Stimulated activated CD4-positive, alpha-beta T cell treated with anti-CD3 and anti-CD28 coated beads, Interleukin-1b, Interleukin-23, amount 100 ng/mL, for 1 hour (primary cell): ENCODE measurements at places on chromosomes 1 and 21.

GRCh38 chr1:64539781-64540218 lies 69.9 kb downstream of the CACHD1 start:
- no peak for DNase-seq

DNA sequence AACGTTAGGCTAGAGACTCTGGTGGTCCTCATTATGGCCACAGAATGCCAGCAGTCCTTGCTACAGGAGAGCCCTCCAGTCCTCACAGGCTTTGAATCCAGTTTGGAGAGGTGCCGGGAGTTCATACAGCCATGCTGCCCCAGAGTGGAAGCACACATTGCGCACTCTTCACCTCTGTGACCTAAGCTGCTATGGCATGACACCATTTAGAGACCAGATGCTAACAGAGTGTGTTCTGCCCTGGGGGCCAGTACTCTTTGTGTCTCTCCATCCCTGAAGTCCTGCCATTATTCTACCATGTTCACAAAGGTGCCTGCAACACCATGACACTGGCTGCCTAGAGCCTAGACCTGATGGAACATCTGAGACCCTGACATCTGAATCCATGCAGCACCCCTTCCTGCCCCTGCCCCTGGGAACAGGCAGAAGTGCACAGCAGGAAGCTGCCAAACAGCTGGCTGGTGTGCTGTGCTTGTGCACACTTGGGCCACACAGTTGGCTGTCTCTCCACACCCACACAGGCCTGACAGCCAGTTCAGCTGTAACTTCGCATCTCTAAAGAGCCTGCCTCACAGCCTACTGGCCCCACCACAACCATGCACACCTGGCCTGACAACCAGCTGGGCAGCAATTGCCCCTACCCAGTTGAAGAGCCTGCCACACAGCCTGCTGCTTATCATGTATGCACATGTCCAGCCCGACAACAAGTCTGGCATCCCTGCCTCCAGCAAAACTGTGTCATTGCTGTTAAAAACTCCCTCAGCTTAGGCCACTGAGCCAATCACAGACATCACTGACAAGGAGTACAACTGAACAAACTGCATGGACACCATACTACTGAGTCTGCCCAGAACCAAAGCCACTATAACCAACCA lies 49.1 kb downstream of the MCOLN2 start:
- no peak for DNase-seq

- DNase-seq: no peak
These were observed 5.0 kb downstream of the RNF11 start for GRCh38 chr1:51241119-51241518.

DNA sequence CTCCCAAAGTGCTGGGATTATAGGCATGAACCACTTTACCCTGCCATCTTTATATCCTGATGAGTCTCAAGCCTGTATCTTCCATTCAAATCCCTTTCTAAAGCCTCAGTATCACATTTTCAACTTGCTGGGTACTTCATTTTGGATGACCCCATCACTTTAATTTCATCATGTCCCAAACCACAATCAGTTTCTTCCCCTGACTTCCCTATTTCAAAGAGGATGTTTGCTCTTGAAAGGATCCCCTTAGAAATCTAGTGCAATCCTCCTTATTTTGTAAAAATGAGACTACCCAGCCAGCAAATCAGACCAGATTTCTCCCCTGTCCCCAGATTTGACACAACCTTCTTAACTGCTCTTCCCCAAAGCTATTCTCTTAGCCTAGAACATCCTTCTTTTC lies 7.0 kb upstream of the TRIT1 start:
- no peak for DNase-seq

- no peak for DNase-seq
These were observed 25.7 kb downstream of the KCNK1 start for GRCh38 chr1:233639611-233640010.

- DNase-seq: no peak
These were observed 8.1 kb upstream of the OR2M5 start for GRCh38 chr1:248136811-248137210.

DNA sequence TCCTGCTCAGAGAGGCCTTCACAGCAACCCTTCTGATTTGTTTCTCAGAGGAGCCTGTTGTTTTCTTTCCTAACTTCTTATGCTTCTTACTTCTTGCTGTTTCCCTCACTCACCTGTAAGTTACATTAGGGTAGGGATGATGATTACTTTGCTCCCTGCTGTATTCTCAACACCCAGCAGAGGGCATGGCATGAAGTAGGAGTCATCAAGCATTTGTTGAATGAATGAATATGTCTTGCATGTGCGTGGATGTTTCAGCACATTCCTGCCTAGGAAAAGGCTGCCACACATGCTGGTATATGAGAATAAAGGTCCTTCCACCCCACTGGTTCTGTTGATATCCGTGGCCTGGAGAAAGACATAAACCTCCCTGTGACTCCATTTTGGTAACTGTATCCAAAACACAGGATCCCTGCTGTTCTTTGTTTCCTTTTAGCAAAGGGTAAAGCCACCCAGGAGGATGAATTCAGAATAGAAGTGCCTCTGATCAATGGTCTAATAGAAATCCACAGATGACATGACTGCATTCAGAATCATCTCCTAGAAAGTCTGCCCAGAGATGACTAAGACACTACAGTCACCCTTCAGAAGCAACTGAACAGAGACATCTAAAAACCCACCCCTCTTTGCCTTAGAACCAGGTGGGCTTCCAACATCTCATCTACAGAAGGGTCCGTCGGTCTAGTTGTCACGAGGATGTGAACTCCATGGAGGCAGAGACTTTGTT lies 168.8 kb downstream of the ZSCAN20 start:
- DNase-seq: no peak

- DNase-seq: no peak
These were observed 8.5 kb downstream of the SERINC2 start for GRCh38 chr1:31421371-31422040.

GRCh38 chr1:147079400-147080005 lies 92.8 kb downstream of the PRKAB2 start:
- no peak for DNase-seq

DNA sequence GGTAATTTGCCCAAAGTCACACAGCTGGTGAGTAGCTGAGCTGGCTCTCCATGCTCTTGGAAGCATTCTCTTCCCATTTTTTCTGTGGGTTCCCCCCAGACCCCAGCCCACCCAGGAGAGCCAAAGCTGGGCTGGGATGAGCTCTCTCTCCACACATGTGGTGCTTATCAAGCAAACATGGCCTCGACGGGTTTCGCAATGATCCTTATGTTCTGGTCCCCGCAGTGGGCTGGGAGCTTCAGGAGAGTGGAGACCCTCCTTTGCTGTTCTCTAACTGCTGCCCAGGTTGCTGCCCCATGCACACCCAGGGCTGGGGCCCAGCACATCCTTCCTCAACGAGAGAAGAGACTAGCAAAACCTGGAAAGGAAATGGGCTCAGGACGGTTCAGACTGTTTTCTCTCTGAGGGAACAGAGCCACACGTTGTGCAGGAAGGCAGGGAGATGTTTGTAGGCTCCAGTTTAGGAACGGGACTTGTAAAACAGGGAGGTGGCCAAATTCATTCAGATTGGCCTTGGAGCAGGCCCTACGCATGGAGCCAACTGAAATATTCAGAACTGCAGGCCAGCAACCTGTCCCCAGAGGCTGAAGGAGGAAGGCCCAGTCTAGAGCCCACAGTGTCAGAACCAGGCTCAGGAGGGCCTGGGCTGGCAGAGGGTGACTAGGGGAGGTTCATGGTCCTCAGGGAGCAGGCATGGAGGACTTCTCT lies 27.2 kb upstream of the CSF1 start:
- no peak for DNase-seq

- DNase-seq: no peak
These were observed 12.9 kb downstream of the COPA start for GRCh38 chr1:160330119-160330518.

GRCh38 chr1:101732261-101732660 lies 264.5 kb downstream of the OLFM3 start:
- no peak for DNase-seq

GRCh38 chr1:235648407-235648907 lies 1.1 kb downstream of the GNG4 start:
- DNase-seq: no peak

DNA sequence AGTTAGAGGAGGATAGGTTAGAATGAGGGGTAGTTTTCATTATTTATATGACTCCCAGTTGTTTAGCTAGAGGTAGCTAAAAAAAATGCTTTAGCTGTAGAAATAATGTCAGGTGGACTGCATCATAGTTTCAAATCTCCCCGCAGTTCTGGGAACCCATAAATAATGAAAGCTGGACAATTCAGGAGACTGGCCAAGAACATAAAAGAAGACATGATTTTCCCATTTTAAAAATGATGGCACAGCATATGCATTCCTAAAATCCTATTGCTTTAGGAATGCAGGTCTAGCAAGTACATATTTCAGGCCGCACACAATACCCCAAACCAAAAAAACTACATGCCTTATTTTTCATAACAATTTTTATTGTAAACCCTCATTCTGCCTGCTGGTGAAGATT lies 143.3 kb downstream of the CTH start:
- no peak for DNase-seq

GRCh38 chr1:56249234-56249633 lies 330.1 kb downstream of the PLPP3 start:
- no peak for DNase-seq

GRCh38 chr1:94514095-94514727 lies 27.3 kb downstream of the F3 start:
- DNase-seq: no peak

GRCh38 chr1:27141266-27142003 lies 13.5 kb downstream of the SLC9A1 start:
- DNase-seq: no peak

- DNase-seq: no peak
These were observed 225.3 kb upstream of the IRF2BP2 start for GRCh38 chr1:234835239-234835638.

GRCh38 chr21:38054334-38054733 lies 138.1 kb upstream of the KCNJ6 start:
- no peak for DNase-seq

DNA sequence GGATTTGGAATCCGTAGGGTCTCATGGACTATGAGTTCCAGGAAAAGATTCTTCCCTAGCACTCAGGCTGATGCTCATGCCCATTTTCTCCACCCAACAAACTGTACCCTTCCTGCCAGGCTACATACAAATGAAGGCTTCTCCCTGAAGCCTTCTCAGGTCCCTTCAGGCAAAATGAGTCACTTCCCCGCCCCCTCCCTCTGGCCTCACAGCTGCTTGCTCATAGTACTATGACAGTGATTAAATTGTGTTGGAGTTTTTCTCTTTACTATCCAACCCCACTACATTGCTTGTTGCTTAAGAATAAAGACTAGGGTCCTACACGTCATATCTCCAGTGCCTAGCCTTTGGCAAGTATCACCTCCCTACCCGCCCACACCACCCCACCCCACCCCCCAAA lies 207.6 kb upstream of the NFIA start:
- DNase-seq: no peak

- peak; percentile 75 for DNase-seq
These were observed at the start of gene RC3H1 for GRCh38 chr1:174022080-174022975. Gene RC3H1, minus strand, starts transcription at chr1:174022357. Its CDS starts 29,372 bp downstream, at chr1:173992985.

GRCh38 chr1:160373696-160374095 lies 6.8 kb downstream of the NHLH1 start:
- DNase-seq: no peak

- DNase-seq: no peak
These were observed 176.0 kb downstream of the PLPP3 start for GRCh38 chr1:56403321-56403720.

- no peak for DNase-seq
These were observed 6.8 kb downstream of the CYP4X1 start for GRCh38 chr1:47030170-47030805.

DNA sequence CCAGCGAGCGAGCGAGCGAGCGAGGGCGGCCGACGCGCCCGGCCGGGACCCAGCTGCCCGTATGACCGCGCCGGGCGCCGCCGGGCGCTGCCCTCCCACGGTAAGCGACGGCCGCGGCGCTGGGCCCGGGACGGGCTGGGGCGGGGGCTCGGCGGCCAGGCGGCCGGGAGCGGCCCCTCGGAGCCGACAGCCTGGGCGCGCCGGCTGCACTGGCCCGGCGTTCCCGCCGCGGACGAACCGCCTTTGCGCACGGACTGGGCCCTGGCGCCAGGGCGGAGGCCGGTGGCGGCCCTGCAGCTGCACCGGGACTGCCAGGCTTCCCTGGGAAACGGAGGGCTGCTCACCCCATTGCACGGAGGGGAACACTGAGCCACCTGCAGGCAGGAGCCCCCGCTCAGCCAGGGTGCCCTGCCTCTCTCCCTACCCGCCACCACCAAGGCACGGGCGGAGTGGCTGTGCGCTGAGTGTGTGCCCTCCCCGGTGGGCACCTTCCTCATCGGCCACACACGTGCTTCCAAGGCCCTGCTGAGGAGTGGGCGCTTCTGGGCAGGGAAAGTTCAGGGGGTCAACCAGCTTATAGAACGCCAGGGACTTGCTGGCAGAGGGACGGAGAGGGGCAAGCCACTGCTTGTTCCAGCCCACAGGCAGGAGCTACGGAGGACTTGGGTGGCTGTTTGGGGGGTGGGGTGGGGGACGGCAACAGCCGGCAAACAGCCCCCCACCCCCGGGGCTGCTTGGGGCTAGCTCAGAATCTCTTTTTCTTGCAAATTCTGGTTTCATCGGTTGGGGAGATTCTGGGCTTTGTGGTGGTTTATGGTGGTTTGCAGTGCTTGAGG lies 532 bp downstream of the CSF1 start:
- no peak for DNase-seq

- no peak for DNase-seq
These were observed 83.3 kb downstream of the OLFML3 start for GRCh38 chr1:114062477-114063099.

DNA sequence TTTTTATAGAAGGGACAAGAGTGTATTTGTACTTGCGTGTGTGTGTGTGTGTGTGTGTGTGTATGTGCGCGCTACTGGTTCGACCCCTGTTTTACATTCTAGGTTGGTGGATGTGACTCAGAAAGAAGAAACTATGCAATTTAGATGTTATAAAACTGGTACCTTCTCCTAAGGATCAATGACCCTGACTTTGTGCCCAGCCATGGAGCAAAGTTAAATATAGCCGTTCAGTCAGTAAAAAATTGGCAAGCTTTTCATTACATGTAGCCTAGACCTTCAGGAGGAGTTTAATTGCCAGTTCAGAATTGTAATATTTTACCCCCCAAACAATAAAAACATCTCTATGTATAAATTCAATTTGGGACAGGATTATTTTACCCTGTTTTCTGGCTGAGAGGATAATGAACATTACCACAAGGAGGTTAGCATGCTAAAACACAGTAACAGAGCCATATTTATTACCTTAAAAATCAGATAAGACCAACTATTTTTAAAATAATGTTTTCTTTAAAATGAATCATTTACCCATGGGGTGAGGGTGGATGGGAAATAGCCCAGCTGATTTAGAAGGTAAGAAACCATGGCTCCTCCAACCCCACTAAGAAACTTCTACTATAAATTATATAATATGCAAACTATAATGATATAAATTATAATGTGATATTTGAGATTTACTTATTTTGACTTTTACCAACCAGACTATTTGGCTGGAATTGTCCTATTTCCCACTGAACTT lies 33.5 kb upstream of the MTR start:
- no peak for DNase-seq
